ENCODE measurements at places on chromosomes 5 and 9.

GRCh38 chr9:33158843-33159776, 8.0 kb downstream of the B4GALT1 start:
- DNase-seq: peak; percentile 56

- DNase-seq: no peak
Observed at GRCh38 chr5:134523543-134524271, 1.8 kb upstream of the JADE2 start.

GRCh38 chr5:14277385-14278320, 134.5 kb downstream of the TRIO start:
- no peak for DNase-seq

- no peak for DNase-seq
Observed at GRCh38 chr5:163339148-163339547, 98.2 kb upstream of the CCNG1 start.

GRCh38 chr5:55699041-55699688, 13.0 kb downstream of the SLC38A9 start:
- DNase-seq: no peak

GRCh38 chr5:15550502-15551112, 50.6 kb downstream of the FBXL7 start:
- no peak for DNase-seq

- no peak for DNase-seq
Observed at GRCh38 chr5:516338-516925, 7.8 kb downstream of the SLC9A3 start.

- DNase-seq: no peak
Observed at GRCh38 chr5:26894719-26895263, 143.6 kb downstream of the CDH9 start.

DNA sequence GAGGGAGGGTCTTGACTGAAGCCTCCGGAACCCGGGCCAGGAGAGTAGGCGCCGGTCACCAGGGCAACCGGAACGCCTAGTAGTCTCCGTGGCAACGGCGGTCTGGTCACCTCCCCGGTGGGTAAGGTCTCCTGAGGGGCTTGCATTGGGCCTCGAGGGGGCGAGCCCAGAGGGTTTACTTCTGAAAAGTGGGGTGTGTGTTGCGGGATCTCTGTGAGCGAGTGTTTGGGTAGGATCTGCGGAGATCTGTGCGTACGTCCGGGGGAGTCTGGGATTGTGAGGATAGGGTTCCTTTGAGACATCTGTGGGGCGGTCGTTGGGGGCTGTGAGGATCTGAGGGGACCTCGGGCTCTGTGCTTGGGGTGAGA, at the start of gene FAM221B:
Gene FAM221B (minus strand): TSS at position 17 of the 368 bp plus-strand sequence. CDS start 2,571 bp downstream, outside the sequence.
- DNase-seq: no peak

DNA sequence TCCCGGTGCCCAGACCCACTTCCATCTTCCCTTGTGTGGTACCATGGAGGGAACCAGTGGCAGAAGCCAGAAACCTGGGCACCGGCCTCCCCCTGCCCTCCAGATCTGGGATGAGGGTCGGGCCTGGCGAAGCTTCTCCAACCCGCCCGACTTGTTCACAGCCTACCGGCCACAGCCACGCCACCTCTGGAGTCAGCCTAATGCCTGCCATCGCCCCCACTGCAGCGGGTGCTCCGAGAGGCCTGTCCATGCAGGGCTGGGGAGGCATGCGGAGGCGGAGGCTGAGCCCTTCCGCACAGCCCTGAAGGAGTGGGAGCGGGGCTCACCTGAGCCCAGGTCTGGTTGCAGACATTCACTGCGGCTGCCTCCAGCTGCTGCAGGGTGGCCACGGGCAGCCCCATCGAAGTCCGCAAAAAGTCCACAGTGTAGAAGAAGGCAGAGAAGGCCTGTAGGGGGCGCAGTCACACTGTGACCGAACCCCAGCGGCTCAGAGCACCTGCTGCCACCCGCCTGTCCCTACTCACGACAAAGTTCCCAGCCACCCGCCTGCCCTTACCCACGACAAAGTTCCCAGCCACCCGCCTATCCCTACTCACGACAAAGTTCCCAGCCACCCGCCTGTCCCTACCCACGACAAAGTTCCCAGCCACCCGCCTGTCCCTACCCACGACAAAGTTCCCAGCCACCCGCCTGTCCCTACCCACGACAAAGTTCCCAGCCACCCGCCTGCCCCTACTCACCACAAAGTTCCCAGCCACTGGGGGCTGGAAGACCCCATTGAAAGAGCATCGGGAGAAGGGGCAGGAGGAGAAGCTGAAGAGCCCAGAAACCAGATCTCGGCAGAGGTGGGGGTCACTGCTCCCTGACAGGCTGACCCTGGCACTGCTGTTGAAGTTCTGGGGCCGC, 3.8 kb upstream of the NPDC1 start:
- DNase-seq: peak; percentile 59

- no peak for DNase-seq
Observed at GRCh38 chr9:121926351-121926801, 166.7 kb downstream of the TTLL11 start.

DNA sequence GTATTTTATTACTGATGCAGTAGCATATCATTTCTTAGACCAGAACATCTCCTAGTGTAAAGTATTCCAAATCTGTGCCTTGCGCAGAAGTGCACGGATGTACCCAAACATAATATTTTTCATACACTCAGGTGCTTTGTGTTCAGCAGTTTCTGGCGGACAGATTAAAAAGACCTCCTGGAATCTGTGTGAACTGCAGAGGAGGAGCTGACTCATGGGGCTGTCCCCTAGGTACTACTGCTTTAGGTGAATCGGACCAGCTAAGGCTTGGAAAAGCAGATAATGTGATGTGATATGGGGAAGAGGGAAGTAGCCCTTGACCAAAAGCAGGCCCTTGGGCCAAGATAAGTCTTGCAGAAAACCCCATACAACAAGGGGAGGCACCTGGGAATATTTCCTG, 310.1 kb downstream of the PLK2 start:
- DNase-seq: no peak

DNA sequence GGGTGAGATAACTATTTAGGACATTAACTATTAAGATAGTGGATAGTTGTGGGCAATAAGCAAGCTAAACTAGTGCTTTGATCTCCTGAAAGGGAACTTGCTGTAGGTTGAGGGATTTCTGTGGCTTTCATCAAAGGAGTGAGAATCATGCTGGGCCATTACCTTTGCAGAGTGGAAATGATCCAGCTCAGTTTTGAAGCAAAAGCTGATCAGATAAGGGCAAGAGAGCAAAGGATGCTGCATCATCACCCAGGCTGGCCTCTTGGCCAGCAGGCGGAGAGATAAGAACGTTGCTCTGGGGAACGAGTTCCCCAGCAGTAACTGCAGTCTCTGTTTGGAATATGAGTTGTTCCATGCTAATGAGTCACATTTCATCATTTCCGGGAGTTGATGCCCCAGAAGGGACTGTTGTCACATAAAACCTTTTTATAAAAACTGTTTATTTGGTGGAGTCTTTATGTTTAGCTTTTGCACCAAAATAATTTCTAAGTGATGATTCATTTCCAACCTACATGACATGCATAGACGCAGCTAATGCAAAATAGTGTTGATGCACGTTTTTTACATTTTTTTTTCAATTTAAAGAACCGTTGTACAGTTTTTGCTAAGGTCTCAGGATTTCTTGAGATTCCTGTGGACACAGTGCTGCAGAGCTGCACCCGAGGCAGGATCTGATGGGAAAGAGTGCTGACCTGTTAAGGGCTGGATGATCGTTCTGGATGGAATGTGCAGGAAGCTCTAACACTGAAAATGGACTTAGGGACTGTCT, 99.3 kb downstream of the ACTBL2 start:
- no peak for DNase-seq

GRCh38 chr9:79661279-79661678, 89.5 kb downstream of the TLE4 start:
- no peak for DNase-seq

DNA sequence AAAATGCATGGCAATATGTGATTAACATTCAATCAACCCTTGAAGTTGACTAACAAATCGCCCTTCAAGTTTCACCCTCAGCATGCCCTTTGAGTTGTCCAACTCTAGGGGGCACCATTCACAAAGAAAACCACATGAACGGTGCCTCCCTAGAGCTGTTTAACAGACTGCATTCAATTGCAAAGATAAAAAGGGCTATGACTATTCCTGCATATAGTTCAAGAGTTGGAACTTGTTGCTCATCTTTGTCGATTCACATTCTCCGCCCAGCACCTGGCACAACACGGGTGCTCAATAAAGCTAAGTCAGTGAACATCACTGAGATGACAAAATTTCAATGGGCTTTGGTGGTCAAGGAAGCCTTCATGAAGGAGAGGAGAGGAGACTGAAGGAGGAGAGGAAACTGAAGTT, 69.6 kb upstream of the SLC30A5 start:
- peak; percentile 56 for DNase-seq

GRCh38 chr5:137791799-137792198, 37.6 kb upstream of the HNRNPA0 start:
- no peak for DNase-seq

- DNase-seq: no peak
Observed at GRCh38 chr5:25006734-25007133, 362.0 kb upstream of the CDH10 start.

DNA sequence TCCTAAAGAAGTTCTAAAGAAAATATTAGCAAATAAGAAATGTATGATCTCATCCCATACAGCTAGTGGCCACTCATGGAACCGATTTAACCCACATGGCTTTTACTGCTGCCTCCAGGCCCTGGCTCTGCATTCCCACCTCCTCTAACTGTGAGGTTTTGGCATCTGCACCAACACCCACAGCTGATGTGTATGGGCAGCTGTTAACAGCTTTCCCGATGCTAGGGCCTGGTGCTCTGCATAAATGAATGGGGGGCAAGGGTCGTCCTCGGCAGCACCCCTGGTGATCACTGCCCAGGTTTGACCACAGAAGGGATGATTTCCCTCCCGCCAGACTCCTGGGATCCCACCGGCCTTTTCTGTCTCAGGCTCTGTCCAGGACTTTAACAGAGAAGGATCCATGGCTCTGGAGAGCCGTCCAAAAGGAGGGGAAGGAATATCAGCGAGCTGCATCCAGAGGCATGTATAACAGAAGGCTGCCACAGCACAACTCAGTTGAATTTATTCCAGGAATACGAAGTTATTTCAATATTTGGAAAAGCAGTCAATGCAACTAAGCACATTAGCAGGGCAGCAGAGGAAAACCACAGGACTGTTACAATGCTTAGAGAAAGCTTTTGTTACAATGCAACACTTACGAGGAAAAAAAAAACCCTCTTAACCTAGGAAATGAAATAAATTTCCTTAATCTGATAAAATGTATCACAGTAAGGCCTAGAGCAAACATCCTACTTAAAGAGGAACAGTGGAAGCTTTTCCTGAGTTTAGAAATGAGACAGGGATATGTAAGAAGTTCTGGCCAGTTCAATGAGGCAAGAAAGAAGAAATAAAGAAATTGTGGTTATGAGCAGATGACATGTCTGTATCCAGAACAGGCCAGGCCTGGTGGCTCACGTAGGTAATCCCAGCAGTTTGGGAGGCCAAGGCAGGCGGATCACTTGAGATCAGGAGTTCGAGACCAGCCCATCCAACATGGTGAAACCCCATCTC, 63.1 kb downstream of the NACC2 start:
- no peak for DNase-seq

DNA sequence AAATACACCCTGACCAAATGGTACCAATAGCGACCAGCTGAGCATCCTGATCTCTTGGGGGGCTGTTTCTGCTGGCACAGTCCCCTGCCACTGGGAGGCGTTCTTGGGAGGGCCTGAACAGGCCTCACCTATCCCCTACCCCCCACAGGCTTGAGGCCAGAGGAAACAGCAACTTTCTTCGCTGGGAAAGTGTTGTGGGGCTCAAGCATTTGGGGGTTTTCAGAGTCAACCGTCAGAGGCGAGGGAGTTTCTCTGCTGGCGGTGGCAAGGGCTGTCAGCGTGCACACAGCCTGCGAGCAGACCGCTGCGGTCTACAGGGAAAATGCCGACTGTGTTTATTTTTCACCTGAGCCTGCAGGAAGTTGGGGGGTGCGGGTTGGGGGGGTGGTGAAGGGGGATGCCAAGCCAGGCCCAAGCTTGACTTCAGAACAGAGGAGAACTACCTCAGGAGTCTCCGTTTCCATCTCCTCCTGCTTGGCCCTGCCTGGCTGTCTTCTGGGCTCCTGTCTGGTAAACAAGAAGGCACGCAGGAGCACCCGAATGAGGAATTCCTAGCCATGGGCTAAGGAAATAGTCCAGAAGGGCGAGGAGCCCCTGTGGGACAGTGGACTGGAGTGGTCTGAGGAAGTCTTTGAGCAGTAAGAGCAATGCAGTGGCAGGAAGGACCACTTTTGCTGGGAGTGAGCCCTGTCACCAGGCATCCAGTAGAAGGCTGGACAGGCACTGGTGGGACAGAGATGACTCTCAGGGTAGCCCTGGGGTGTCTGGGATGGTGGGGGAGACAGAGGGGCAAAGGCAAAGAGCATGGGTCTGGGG, 18.1 kb downstream of the TCF7 start:
- DNase-seq: no peak

GRCh38 chr5:74275171-74275992, 365.1 kb downstream of the ENC1 start:
- no peak for DNase-seq

DNA sequence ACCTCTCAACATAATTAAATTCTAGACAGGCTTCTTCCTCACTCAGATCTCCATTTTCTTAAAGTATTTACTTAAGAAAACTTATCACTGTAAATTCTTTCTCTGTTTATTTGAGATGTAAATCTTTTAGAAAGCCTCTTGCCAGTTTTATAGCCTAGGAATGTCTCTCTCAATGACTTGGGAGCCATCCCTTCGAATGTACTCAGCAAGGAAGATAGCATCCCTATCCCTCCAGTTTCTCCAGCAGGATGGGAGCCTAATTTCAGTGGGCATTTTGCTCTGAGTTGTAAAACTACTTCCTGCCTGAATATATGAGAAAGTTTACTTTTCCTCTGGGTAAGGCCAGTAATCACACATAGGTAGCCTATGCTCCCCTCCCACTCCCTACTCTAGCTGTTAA, 558.5 kb upstream of the ARRDC3 start:
- no peak for DNase-seq

DNA sequence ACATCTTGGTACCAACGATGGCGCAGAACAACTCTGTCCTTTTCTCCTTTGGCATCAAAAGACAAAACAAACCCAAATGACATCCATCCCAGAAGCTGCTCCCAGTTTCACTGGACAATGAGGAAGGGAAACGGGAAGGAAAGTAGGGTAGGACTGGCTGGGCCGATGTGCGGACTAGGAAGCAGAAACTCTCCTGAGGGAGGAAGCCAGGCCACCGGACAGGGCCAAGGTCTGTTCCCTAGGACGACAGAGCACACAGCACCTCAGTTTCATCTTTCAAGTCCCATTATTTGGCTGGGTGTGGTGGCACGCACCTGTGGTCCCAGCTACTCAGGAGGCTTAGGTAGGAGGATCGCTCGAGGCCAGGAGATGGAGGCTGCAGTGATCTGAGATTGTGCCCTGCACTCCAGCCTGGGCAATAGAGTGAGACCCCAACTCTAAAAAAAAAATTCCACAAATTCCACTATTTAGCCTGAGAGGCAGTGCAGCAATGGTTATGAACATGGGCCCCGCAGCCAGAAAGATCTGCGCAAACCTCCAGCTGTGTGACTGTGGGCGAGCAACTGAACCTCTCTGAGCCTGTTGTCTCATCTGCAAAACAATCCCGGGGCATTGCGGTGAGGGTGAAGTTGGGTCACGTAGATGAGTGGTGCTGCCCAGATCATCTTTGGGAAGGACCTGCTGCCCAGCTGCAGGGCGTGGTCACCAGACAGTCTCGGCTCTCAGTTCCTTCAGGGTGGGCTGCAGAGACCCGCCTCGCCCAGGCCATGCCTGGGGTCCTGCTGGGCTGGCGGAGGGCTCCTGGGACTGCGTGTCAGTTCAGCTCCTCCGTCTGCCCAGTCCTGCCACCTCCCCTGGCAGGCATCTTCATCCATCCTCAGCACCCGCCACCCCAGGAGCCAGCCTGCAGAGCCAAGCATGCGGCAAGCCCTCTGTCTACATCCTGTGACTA, 101.2 kb upstream of the RAPGEF1 start:
- DNase-seq: no peak

GRCh38 chr9:84254972-84255371, 85.6 kb downstream of the SLC28A3 start:
- DNase-seq: no peak

Data from hematopoietic multipotent progenitor cell treated with erythropoietin and hydrocortisone succinate and interleukin-3 and kit ligand, for 15 days (in vitro differentiated cells).